ENCODE measurements at places on chromosomes 5 and 9.

- no peak for DNase-seq
Observed at GRCh38 chr9:114775981-114776380, 29.9 kb downstream of the TNFSF15 start.

DNA sequence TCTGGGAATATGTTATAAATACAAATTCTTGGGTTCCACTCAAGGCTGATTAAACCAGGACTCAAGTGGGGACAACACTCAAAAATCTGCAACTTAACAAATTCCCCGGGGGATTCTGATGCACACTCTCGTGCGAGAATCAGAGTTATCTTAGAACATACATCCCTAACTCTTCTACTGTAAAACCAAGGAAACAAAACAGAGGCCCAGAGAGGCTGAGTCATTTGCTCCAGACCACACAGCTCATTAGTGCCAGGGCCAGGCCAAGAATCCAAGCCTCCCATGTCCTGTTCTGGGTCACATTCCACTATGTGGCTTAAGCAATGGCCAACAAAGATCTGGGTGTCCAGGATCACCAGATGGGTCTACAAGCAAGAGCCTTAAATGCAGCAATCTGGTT, 166.0 kb downstream of the ADAMTS12 start:
- DNase-seq, result no peak

DNA sequence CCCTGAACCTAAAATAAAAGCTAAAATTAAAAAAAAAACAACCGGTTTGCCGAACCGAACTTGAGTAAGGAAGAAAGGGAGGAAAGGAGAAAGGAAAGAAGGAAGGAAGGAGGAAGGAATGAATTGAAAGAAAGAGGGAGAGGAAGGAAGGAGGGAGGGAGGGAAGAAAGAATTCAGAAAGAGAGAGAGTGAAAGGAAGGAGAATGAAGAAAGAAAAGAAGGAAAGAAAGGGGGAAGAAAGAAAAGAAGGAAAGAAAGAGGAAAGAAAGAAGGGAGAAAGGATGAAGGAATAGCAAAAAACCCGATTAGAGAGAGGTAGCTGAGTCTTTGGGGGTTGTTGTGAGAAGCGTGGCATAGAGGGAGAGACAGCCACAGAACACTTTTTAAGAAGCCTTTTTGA, 121.4 kb downstream of the FGF18 start:
- DNase-seq, result no peak

DNA sequence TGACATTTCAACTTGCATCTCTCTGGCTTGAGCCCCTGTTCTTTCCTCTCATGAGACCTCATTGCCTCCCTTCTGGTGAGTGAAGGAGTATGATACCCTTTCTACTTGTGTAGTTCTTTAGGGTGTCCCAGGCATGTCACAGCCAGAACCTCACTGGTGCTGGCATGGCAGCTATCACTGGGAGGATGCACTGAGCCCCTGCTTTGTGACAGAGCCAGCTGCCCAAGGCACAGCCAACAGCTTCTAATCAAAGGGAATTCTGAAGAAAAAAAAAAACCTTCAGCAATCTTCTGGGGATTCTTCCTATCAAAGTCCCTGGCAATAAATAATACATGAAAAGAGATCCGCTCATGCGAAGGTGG, 652.6 kb upstream of the KLF4 start:
- DNase-seq, result no peak

DNA sequence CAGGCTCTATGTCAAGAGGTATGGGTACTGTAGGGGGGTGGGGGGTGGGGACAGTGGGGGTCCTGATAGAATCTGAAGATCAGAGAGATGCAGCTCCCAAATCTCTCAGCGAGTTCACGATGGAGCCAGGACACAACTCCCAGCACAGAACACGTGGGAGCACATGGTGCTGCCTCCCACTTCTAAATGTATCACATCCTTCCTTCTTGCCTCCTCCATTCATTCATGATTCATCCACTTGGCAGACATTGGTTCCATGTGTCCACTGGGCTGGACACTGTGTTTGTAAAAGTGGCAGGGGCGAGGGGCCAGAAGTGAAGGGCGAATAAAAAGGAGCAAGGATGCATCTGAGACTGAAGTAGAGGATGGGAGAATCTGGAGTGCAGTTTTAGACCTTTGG, 33.9 kb downstream of the SH3TC2 start:
- DNase-seq, result no peak

DNA sequence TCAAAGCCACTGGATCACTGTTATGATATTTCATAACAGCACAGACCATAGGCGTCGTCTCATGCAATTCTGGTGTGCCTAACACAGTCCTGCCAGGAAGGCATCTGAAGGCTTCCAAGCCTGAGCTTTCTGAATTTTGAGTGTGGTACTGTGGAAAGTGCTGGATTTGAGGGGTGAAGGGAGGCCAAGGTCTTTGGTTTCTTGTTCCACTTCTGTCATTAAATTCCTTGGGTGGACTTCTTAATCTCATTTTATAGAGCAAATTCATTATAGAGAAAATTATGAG, 441.3 kb upstream of the PIK3R1 start:
- no peak for DNase-seq

GRCh38 chr9:97924386-97924785, 2.1 kb upstream of the TRMO start:
- no peak for DNase-seq

- DNase-seq, result no peak
Observed at GRCh38 chr5:126093718-126094117, 329.5 kb upstream of the GRAMD2B start.

DNA sequence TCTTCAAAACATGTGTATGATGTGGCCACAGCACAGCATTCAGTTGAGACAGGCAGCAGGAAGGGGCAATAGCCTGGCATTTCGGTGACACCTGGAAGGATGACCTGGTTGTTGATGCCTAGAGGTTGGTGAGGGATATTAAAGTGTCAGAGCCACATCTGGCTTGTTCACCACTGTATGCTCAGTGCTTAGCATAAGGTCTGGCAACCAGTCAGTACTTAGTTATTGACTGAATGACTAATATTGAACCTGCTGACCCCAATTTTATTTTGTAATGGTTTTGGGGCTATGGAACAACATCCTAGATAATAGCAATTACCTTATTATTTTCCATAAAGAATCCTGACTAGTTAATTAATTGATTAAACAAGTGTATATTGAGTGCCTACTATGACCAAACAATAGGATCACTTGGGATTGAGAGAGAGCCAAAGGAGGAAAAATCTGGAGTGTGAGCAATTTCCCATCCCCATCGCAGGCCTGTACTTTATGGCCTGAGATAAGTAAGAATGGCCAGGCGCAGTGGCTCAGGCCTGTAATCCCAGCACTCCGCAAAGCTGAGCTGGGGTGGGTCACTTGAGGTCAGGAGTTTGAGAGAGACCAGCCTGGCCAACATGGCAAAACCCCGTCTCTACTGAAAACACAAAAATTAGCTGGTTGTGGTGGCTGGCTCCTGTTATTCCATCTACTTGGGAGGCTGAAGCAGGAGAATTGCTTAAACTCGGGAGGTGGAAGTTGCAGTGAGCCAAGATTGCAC, 85.4 kb upstream of the PLPP1 start:
- DNase-seq, result no peak

- no peak for DNase-seq
Observed at GRCh38 chr9:526904-527591, 312.4 kb downstream of the DOCK8 start.

GRCh38 chr5:138639326-138639725, 64.1 kb upstream of the HSPA9 start:
- DNase-seq, result no peak

DNA sequence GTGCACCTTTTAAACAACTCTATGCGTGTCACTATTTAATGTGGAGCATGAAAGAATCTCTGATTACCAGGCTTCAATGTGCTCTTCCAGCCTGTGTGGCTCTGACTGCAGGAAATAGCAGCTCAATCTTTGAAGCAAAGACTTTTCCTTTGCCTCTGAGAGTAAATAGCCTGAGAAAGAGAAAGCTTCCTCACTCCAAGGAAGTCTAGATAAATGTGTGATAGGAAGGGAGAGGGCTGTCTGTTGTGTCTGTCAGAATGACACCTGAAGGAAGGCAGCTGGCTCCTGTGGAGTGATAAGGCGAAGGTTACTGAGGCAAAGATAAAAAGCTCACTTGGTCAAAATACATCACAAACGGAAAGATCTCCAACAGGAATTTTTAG, 205.3 kb upstream of the HAPLN1 start:
- DNase-seq, result no peak

DNA sequence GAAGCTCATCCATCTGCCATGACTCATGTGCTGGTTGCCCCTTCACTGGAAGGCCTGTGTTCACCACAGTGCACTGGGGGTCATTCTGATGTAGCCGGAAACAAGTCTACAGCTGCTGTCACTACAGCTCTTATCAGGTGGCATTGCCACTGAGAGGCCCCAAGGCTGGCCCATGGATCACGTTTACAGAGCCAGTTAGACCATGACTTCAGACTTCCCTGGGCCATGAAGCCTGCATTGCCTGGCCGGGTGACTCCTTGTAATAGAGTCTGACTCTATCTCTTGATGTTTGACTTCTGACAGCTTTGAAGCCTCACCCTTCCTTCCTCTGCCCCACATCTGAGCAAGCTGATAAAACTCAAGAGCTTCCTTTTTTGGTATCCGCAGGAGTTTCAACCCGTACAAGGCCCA, 473.5 kb upstream of the DAP start:
- DNase-seq, result no peak

DNA sequence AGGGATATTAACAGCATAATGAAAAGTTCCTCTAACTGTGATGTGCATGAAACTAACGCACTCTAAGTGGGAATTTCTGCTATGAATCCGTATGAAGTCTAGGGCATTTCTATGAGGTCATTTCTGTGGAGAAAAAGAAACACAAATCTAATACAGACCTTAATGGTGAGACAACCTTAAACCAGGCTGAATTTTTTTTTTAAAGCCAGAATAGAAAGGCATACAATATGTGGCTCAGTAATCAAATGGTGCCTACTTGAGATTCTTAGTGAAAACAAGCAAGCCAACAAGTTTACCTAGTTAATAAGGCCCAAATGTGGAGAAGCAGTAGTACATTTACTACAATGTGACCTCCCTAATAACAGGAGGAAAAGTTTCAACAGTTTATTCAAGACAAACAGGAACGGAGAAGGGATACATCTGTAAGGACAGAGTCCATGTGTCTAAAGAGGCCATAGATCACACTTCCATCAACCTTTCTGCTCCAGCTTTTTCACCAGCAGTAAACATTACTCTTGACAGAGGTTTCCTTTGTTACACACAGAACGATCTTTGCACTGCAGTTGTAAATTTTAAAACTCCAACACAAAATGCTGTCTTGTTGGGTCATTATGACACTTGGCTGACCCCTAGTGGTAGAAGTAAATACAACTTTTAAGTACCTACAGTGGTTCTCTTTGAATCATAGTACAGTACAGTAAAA, 26.2 kb downstream of the CARNMT1 start:
- DNase-seq, result peak; percentile 29

GRCh38 chr5:125536095-125536494, 789.7 kb upstream of the ZNF608 start:
- DNase-seq, result no peak

- no peak for DNase-seq
Observed at GRCh38 chr9:109448223-109448622, 49.9 kb downstream of the PTPN3 start.

GRCh38 chr5:134692722-134693121, 44.1 kb downstream of the SEC24A start:
- no peak for DNase-seq

GRCh38 chr5:96509721-96510350, 76.8 kb upstream of the PCSK1 start:
- DNase-seq, result no peak

DNA sequence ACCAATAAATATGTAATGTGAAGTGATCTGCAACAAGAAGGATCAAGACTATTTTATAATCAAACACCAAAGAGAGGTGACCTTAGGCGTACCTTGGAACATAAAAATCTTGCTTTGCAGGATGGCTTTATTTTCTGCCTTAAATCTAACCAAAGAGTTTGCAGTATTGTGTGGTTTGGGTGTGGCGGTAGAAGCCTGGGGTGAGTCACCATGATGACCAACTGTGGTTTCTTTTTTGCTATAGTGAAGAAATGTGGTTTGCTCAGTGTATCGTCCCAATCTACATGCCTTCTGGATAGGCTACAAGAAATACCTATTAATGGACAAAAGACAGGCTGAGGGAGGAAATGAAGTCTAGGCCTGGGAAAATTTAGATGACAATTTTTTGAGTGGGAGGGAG, 5.1 kb upstream of the CAST start:
- DNase-seq, result no peak

- no peak for DNase-seq
Observed at GRCh38 chr9:94676446-94677131, 37.3 kb upstream of the FBP1 start.

- DNase-seq, result no peak
Observed at GRCh38 chr5:1185038-1185627, 16.3 kb upstream of the SLC6A19 start.

GRCh38 chr9:10059044-10059443, 553.8 kb downstream of the PTPRD start:
- DNase-seq, result no peak
